NCI-H1436 (cell line): ENCODE measurements at places on chromosomes 7 and 10.

DNA sequence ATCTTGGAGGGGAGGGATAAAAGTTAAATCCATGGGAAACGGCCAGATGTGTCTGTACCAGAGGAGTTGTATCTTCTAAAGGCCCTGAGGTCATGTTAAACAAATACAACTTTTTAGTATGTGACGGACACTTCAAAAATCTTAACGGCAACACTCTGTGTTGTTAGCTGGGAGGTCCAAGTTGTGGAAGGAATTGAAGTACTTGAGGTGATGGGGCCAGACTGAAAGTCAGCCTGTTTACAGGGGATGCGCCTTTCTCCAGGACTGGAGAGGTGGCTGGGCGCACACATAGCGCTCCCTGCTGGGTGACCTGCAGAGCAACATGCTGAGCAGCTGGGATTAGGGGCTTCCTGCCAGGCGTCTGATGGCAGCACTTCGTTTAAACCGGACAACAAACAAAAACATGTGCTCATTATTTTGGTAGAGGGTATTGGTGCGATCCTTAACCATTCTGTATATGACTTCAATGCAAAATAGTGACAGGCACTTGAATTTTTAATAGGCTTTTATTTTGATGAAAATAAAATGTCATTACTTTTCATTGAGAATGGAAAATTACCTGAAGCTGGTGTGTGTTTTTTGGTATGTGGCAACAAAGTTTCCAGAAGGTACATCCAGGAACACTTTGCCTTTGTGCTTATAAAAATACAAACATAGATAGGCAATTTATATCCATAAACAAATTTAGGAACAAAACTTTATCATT lies 198.2 kb downstream of the MLLT10 start:
- peak; percentile 41 for DNase-seq

DNA sequence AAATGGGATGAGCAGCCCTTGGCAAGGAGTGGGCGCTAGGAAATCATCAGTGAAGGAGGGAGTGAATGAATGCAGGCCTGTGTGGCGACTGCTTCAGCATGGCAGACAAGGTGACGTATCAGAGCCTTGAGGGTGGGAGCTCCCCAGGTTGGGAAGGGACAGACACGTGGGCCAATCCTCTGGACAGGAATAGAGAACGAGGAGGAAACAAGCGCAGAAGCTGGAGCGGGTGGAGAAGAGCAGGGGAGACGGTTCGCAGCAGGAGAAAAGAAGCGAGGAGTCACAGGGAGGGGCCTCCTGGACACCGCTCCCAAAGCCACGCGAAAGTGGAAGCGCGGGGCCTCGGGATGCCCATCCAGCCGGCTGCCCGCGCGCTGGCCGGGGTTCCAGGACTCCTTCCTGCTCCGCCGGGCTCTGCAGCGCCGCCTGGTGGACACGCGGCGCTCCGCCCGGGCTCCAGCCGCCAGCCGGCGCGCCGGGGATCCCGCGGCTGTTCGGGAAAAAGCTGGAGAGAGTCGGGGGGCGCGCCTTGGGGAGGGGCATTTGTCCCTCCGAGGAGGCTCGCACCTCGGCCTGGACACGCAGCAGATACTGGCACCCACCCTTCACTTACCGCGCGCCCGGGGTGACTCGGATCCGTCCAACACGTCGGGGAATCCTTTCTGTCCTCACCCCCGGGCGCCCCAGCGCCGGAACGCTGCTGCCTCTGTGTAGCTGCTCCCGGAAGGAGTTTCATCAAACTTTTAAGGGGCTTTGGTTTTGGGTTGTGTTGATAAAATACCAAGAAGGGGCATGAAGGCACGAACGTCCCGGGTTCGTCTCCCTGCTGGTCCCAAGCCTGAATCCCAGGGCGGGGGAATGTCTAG lies 6.3 kb downstream of the ZNF503 start:
- DNase-seq, result no peak

DNA sequence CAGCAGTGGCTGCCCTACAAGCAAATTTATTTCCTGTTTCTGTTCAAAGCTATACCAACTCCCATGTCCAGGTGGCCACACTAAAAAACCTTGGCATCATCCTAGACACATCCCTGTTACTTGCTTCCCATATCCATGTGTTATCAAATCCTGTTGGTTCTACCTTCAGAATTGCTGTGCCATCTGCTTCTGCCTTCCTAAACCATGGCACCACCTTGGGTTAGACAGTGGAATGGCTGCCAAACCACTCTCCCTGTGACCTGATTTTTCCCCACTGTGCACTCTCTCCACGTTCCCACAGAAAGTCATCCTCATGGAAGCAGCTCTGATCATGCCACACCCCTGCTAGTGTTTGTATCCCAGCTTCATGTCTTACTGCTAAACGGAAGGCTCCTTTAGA lies 697.6 kb upstream of the GALNT17 start:
- no peak for DNase-seq

DNA sequence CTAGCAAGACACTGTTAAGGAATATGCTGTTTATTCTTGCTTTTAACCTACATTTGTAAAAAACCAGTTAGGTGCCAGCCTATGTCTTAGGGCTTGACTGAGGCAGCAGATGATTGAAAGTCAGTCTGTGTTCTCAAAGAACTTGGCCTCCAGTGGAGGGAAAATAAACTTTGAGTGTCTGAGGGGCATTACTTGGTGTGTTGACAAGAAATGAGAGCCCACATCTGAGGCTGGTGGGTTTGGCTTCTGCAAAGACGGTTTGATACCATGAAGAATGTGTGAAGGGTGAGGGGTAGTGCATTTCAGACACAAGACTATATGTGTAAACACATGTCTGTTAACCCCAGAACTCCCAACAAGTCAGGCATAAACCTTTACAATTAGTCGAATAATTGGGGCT lies 28.5 kb downstream of the CCSER2 start:
- no peak for DNase-seq

- DNase-seq, result no peak
Measured at GRCh38 chr10:1733720-1734119, 3.6 kb downstream of the ADARB2 start.

DNA sequence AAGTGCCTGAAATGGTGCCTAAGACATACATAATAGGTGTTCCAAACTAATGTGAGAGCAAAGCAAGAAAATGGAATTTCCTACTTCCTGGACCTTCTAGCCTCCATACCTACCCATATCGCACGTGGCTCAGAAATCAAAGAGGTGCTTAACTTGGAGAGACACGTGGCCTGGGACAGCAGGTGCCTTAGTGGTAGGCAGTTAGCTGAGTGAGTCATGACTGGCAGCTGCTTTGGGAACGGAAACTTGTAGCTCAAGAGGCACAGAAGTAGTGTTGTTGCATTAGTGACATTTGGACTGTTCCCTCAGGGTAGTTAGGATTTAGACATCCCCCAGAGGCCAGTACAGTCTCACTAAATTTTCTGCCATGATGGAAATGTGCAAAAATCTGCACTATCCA lies 12.0 kb upstream of the BMPER start:
- no peak for DNase-seq

GRCh38 chr10:95503526-95503925 lies 57.6 kb downstream of the SORBS1 start:
- DNase-seq, result no peak
